ENCODE measurements at places on chromosomes 11 and 22.

DNA sequence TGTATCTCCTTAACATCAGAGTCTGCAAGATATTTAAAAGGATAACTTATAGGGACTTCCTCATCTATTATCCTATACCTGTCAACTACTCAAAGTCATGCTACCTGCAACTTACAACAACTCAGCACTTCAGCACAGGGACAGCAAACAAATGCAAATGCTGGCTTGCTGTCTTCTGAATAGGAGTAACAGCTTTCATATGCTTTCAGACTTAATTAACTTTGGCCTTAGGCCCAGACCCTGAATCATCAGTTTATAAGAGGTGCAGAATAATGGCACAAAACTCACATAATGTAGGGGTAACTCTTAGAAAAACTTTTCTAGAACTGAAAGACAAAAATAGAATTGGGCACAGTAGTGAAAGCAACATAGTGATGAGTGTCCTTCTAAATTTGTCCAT is 953.4 kb downstream of the DLG2 start:
- no peak for DNase-seq

DNA sequence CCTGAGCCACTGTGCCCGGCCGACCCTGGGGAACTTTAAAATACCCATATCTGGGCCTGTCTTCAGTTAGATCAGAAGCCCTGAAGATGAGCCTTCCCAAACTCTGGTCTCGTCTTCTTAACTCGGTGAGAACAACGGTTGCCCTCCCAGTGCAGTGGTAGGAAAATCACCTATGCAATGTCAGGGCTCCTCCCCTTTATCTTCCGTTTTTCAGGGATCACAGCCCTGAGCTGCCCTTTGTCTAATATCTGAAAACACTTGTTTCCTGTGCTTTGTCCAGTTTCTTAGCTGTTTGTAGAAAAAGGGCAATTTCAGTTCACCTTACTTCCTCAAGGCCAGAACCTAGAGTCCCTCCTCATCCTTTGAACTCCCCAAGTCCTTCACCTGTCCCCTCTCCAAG is 9.4 kb downstream of the DRAP1 start:
- DNase-seq, result no peak

- DNase-seq, result peak; percentile 41
These were observed 73.6 kb upstream of the SUSD2 start for GRCh38 chr22:24107661-24108060.

- DNase-seq, result no peak
These were observed 30.6 kb downstream of the PRDM11 start for GRCh38 chr11:45176996-45177395.

GRCh38 chr11:67484847-67485311 is 2.1 kb downstream of the AIP start:
- DNase-seq, result no peak

All from upper lobe of left lung (tissue), 6 donors.